ENCODE measurements at places on chromosomes 7 and 10.

GRCh38 chr10:115845921-115846320 lies 427.1 kb downstream of the GFRA1 start:
- no peak for DNase-seq

DNA sequence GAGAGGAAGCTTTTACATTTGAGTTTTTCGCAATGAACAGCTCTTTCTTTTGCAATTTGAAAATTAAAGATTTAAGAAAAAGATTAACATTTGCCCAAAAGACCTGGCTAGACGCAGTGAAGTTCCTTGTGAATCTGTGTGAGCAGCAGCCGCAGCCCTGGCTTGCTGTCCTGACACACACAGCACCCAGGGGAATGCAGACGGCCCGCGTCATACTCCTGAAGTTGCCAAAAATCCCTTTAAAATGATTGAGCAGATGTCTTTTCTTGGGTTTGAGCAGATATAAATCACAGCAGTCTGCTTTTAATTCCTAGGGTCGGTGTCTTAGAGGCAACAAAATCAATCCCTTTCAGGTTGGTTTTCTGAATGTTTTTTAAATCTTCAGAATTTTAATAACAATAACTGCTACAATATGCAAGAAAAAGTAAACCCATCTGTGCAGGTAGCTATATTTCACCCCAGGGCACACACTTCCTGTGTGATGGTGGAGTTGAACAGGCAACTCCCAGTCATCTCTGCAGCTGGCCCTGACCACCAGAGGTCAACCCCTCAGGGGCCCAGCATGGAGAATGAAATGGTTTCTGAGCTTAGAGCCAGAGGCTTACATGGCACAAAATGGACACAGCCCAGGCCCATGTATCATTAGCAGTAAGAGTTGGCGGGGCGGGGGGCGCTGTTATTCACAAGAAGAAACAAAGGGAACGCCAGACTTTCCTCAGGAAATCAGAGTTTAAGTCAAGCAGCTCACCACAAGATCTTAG lies 32.2 kb upstream of the TRIL start:
- no peak for DNase-seq

- DNase-seq = no peak
Measured at GRCh38 chr10:82438277-82438676, 563.3 kb downstream of the NRG3 start.

GRCh38 chr7:50507898-50508470 lies 57.2 kb downstream of the DDC start:
- DNase-seq = no peak

GRCh38 chr7:74013539-74014272 lies 14.3 kb upstream of the ELN start:
- DNase-seq = no peak

DNA sequence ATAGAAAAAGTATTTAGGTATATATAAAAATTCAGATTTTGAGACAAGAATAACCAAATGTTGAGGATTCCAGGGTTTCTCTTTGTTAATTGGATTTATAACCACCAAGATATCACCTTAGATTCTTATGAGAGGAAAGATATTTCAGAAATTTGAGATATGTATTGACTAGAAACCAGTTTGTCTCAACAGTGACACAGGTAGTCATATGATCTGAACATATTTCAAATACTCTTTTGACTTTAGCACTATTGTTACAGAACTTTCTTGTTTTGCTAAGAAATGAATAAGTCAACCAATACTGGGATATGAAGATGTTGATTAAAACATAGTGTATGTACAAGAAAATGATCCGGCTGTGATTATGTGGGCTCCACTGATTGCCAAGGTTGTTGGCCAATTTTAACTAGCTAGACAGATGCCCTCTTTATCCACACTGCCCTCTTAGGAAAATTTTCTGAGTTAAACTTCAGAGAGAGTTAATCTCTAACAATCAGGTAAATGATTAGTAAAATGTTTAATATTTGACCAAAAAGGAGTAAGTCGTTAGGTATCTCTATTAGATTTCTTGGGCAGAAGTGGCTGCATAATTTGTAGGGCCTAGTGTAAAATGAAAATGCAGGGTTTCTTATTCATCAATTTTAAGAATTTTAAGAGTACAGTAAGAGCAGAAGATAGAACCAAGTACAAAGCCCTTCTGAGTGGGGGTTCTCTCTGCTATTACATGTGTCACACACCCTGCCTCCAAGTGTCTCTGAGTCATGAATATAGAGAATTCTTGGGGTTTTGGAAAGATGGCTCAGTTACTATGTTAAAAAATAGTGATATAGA lies 376.0 kb downstream of the TFEC start:
- no peak for DNase-seq

DNA sequence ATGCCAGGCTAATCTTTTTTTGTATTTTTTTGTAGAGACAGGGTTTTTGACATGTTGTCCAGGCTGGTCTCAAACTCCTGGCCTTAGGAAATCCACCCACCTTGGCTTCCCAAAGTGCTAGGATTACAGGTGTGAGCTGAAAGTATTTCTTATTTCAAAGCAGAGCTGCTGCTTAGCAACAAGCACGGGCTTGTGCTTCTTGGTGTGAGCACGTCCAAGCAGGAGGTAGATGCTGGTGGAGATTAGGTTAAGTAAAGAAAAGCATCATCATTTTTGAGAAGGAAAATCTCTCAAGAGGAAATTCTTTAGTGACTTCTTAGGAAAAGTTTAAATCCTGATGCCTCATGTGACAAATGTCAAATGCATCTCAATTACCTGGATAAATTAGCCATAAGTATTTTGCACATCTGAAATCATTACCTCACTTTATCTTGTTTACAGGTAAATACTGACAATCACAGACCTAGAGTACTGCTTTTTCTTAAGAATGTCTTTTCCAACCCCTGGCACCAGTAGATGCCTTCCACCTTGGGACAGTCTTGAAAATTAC lies 431.8 kb upstream of the FZD8 start:
- DNase-seq = no peak

- no peak for DNase-seq
Measured at GRCh38 chr7:155850766-155851678, 38.8 kb upstream of the SHH start.

DNA sequence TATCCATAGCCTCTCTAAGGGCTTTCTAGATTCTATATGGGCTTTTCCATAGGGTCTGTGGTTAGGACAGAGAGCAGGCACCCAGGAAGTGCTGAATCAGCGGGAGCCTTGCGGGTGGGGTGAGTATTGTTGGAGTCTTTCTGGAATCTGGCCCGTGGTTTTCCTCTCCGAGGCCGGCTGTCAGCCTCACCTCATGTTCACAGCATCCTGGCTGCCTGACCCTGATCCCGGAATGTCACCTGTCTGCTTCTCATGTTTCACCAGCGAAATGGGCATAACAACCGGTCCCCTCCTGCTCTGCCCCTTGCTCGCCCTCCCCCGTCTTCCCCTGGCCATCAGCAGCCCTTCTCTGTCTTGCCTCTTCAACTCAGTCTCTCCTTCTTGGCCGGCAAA lies 36.5 kb downstream of the DDIT4 start:
- DNase-seq = no peak

- DNase-seq = no peak
Measured at GRCh38 chr10:69363666-69364065, 53.1 kb downstream of the TACR2 start.

DNA sequence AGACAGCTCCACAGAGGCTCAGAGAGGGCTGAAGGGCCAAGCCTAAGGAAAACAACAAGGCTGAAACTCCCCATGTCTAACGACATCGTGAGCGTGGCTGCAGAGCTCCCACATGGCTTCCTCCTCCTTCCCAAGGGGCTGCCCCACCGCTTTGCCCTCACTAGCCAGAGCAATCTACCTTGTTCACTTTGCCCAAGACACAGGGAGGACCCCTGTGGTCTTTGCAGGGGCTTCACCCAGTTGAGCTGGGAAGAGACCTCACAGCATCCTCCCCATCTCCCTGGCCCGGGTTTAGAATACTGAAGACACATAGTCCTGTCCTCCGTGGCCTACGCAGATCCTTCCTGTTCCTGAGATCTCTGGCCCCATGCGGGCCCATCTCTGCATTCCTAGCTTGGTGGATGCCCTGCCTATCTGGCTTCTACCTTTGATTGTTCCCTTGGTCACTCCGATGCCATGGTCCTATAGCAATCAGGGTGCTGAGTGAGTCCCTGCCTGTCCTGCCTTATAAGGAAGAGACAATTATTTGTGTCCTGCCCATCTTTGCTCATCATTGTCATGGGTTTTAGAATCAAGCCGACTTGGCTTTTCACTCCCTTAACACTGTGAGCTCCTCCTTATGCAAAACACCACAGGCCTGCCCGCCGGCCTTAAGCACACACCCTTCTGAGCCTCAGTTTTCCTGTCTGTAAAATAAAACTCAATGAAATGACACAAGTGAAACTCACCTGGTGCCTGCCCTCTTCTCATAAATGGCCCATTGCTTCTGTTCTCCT lies 73.2 kb downstream of the PARP12 start:
- DNase-seq = no peak

DNA sequence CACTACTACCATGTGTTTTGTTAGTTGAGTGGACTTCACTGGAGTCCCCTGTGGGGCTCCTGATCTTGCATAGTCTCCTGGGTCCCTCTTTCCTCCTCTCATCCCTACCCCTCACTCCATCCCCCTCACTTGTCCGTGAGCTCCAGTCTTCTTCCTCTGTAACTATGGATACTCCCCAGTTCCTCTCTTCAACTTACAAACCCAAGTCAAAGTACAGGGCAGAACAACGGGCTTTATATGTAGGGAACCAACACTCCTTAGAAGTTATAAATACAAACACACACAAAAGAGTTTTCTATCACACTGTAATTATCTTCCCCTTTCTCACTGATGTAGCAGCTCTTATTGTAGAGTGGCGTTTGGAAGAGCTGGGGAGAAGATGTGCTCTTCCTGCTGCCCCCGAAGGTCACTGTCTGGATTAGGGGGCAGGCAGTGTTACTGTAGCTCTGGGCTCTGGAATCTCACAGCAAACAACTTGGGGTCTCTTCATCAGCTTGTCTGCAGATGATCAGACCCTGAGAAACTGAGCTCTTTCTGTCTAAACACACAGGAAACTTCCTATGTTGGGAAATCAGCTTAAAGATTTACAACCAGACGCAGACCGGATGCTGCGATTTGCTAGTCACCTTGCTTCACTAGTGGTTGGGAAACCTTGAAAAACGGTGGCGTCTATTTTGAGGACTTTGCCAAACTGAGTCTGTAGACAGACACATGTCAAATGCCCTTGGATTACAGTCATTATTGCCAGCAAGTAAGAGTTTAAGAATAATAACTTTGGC lies 13.6 kb downstream of the SNX10 start:
- DNase-seq = no peak

DNA sequence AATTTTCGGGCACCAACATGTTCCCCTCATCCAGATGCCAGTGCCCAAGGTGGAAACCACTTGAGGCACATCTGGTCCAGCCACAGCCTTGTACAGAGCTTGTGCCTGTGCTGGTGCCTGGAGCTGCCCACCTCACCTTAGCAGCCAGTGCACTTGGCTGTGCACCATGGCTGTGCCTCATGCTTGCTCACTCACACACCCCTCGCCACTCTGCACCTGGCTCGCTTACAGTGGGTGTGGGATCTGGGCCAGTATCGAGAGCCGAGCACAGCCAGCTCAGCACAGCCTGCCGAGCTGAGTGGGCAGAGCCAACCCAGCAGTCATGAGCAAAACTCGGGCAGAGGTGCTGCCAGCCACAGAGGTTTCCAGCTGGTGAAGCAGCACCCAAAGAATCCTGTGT lies 139.9 kb upstream of the NUPR2 start:
- DNase-seq = no peak

GRCh38 chr7:50826371-50827172 lies 43.9 kb upstream of the GRB10 start:
- no peak for DNase-seq

- DNase-seq = no peak
Measured at GRCh38 chr7:20742913-20743312, 43.8 kb downstream of the SP8 start.

- DNase-seq = no peak
Measured at GRCh38 chr10:90308223-90308622, 549.6 kb downstream of the HTR7 start.

- no peak for DNase-seq
Measured at GRCh38 chr7:151633516-151633812, 113.8 kb upstream of the RHEB start.

Data from stimulated activated CD4-positive, alpha-beta T cell treated with anti-CD3 and anti-CD28 coated beads, Interleukin-1b, Interleukin-23, amount 100 ng/mL, for 4 hours (primary cell).